Substantia nigra (tissue), 51 donors: ENCODE measurements at places on chromosomes 16 and 17.

DNA sequence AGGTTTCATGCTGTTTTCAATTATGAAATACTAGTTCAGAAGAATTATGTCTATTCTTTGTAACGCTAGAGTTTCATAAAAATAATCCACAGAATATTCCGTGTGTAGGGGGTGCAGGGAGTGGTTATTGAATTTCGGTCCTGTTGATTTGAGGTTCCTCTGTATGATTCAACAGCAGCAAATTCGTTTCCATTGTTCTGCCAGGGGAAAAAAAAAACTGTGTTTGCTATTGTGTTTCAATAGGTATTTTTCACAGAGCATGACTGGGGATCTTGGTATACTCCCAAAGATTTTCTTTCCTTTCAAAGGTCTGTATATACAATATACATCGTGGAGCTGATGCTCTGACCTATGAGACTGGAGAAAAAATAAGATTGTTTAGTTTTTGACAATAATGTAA is 15.8 kb downstream of the SHISA9 start:
- no peak for DNase-seq

DNA sequence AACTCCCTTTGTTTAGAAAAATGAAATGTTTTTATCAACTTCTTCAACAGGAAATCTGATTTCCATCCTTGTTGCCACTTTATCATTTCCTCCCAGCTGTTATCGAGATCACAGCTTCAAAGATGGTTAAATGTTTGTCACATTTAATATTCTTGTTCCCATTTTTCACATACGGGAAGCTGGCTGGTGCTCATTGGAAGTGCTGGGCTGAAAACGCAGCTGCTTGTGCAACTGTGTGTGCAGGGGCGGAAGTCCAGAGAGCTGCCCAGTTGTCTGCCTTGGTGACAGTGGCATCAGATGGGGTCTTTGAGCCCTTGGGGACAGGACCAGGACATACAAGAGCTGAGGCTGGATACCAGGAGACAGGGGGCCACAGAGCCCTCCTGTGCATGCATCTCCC is 549.2 kb upstream of the CDH11 start:
- no peak for DNase-seq

GRCh38 chr17:72421128-72422092 is 300.6 kb downstream of the SOX9 start:
- DNase-seq = no peak

DNA sequence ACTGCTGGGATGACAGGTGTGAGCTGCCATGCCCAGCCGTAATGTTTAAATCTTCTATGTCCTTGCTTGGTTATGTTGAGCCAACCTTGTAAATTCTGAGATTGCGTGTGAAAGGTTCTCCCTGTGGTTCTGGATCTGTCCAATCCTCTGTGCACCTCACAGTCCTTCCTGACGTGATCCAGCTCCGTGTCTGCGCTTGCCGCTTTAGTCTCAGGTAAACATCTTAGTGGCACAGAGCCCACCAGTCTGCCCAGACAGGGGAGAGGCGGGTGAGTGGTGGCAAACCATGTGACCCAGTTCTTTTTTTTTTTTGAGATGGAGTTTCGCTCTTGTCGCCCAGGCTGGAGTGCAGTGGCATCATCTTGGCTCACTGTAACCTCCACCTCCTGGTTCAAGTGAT is 13.9 kb downstream of the SLC25A10 start:
- DNase-seq = no peak

GRCh38 chr17:67431249-67432015 is 54.4 kb downstream of the PITPNC1 start:
- DNase-seq = no peak

DNA sequence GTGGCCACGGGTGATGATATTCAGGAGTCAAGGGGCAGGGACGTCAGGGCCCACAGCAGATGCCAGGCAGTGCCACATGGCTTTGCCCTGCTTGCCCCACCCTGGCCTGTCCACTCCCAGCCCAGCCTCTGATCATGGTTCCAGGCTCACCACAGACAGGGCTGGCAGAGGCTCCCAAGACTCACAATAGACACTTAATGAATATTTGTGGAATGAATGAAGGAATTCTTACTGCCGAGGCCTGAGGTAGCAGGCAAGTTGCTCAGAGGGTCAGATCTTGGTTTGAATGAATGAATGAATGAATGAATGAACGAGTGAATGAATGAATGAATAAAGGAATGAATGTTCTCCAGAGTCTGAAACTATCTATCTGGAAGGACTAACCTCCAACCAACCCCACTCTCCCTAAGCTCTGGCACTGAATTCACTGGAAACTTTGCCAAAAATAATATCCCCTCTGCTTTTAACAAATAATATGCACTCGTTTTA is 60.9 kb downstream of the RAI1 start:
- DNase-seq = peak; percentile 44

DNA sequence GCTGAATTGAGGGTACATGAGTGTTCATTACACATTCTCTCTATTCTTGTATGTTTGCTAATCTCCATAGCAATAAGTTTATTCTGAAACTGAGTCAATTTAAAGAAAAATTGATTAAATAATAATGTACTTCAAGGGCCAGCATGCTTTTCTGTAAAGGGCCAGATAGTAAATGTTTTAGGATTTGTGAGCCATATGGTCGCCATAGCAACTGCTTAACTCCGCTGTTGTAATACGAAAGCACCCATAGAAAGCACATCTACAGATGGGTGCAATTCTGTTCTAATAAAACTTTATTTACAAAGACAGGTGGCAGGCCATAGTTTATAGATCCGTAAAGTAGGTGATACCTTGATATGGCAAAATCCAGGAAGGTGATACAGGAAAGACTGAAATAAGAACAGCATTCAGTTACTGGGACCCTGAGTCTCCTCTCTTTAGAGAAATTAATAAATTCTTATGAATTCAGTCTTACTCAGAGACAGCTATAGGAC is 36.6 kb downstream of the GRIN2A start:
- no peak for DNase-seq

DNA sequence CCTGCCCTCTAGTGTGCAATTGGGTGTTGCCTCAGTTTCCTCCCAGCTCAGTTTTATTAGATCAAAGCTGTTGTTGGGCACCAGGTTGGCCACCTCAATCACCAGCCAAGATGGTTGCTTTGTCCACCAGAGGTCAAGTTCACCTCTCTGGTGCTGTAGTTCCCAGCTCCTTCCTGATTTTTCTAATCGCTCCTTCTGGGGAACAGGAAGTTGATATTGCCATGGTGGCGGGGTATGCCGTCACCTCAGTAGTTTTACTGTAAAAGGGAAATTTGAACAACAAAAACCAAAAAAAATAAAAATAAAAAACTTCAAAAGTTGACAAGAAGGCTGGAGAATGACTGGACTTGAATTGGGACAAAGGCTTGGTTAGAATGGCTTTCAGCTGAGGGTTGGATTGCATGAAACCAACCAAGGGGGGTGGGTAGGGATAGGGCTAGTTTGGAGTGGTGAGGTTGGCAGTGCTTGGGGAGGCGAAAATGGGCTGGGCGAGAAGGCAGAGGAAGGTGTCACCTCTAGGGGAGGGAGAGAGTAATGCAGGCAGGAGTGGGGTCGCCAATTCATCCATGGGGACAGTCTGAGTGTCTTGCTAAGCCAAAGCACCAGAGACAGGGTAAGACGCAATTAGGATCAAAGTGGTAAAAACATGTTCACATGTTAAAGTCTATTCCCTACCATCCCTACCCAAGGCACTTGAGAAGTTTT is 6.2 kb downstream of the EFNB3 start:
- no peak for DNase-seq

DNA sequence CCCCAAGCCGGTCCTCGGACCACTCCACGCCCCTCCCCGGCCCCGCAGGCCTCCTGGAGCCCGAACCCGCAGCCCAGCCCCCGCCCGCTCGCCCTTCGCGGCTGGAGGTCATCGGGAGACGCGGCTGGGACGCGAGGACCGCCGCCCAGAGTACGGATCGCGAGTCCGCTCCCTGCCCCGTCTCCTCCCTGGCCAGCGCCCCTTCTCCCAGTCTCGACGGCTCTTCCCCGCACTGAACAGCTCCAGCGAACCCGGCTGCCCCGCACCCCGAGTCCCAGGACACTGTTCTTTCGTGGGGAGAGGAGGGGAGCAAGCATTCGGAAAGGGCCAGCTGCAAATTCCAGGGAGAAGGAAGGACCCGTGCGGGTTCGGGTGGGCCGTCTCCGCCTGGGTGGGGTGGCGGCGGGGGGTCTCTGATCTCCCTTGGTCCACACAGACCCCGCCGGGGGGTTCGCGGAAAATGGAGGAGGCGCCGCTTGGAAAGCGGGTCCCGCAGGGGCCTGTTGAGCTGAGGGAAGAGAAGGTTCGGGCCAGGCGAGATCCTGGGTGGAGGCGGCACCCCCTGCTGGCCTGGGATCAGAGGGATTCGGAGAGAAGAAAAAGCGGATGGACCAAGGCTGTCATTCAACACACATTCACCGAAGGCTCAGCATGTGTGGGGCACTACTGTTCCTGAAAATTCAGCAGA is 632 bp upstream of the RTN4RL1 start:
- peak; percentile 10 for DNase-seq
